CMK (cell line): ENCODE measurements at places on chromosomes 12 and 14.

GRCh38 chr14:99667821-99668220, 16.3 kb upstream of the CYP46A1 start:
- no peak for DNase-seq

- DNase-seq: no peak
Observed at GRCh38 chr12:32107359-32108267, 966 bp downstream of the BICD1 start.

GRCh38 chr14:92940543-92940942, 17.6 kb downstream of the CHGA start:
- no peak for DNase-seq

DNA sequence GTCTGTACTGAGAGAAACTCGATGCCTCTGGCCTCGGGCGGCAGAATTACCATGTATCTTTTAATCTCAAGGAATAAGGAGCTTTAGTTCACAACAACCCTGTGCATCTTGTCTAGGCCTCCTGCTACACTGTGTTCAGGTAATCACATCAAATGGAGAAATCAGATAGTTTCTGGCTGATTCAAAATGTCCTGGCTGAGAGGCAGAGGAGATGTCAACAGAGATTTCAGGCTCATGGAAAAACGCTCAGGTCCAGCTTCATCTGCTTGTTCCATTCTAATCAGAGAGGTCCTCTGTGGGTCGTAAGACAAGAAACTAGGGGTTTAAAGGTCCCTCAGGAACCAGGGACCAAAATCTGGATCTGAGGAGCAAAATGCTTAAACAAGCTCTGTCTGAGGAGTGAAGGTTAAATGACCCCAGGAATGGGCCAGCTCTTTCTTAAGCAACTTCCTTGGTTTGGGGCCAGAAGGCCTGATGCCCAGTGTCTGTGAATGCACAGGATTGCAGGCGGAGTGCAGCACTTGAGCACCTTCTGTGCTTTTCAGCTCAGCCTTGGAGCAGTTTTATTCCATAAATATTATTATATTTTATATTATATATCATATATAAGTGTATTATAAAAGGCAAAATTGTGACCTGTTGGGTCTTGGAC, 170.2 kb upstream of the PRICKLE1 start:
- no peak for DNase-seq

- no peak for DNase-seq
Observed at GRCh38 chr12:11753150-11753499, 103.7 kb downstream of the ETV6 start.

- no peak for DNase-seq
Observed at GRCh38 chr12:23426328-23426727, 523.1 kb downstream of the SOX5 start.

- DNase-seq: no peak
Observed at GRCh38 chr14:55609681-55610080, 29.7 kb downstream of the KTN1 start.

DNA sequence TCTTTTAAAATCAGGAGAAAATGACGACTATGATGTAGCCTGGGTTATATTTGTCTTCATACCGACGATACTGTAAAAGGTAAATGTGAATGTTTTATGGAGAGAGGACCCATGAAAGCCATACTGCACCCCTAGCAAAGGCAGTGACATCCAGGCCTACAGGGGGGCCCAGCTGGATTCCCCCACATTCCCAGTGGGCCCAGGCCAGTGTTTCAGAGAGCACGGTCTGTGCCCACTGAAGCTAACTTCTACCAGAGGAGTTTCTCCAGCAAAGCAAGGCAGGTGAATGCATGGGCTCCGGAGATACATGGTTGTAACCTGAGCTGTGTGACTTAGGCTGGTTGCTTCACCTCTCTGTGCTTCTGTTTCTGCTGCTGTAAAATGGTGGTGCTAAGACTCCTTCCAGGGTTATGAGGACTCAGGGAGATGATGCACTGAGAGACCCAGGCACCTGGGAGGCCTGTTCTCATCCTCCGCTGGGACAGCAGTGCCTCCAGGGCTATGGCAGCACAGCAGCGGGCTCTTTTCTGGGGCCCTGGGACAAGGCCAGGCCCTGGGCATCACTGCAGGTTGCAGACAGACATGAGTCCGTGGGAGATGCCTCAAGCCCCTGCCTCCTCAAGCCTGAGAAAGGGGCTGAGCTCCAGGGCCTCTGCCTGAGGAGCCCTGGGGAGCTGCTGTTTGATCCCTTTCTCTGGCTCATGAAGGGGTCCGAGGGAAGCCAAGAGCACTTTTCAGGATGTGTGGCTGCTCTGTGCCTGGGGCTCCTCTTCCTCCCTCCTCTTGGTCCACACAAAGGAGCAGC, 73.7 kb downstream of the SERPINA3 start:
- DNase-seq: no peak

- no peak for DNase-seq
Observed at GRCh38 chr12:1758887-1759286, 61.5 kb upstream of the LRTM2 start.

- no peak for DNase-seq
Observed at GRCh38 chr12:9813821-9814798, 13.2 kb upstream of the KLRF1 start.

DNA sequence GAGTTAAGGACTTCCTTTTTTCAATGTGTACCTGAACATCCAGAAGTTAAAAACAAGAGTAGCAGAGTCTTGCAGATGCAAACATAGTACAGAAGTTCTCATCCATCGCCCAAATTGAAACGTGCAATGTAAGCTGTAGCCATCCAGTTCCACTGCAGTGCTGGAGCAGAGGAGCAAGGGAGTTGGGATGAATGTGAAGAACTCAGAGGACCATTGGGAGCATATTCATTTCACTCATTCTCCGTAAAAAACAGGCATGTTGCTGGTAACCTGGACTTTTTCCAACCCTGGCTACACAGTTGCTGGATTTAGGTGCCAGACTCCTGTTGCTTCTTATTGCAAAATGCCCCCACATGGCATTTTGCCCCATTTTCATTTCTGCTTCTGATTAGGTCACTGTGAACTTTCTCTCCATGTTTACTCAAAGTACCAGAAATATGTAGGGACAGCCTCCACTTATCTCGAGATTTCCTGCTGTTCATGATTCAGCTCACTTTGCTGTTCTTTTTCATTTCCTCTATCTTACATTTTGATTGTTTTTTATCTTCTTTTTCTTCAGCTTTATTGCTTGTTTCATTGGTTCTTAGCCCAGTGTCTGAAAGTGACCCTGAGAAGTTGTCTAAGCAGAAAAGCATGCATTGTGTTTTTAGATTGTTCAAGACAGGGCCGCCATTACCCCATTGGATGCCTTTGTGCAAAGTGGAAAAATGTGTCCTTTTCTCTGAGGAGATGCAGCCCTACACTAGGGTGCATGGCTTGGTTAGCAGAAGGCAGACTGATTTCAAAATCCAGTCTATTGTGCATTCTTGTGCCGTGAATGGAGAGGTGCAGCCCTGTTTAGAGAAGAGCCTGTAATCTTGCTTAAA, 109.0 kb upstream of the AMIGO2 start:
- DNase-seq: no peak

DNA sequence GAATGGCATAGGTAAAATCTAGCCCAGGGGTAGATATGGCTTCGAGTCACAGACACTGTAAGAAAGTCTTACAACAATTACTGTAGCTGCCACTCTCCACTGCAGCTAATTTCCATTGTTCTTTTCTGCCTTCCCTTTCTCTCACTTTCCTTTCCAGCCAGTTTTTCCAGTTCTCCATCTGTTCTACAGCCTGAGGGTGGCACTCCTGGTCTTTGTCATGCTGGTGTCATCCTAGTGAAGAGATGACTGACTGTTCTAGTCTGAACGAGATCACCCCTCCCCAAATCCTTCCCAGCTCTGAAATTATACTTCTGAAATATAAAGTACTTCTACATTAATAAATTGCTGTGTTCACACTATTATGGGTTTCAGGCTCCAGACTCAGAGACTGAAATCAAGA, 74.2 kb upstream of the CSRP2 start:
- no peak for DNase-seq

- DNase-seq: no peak
Observed at GRCh38 chr14:24224618-24225071, 7.5 kb downstream of the NEDD8 start.

DNA sequence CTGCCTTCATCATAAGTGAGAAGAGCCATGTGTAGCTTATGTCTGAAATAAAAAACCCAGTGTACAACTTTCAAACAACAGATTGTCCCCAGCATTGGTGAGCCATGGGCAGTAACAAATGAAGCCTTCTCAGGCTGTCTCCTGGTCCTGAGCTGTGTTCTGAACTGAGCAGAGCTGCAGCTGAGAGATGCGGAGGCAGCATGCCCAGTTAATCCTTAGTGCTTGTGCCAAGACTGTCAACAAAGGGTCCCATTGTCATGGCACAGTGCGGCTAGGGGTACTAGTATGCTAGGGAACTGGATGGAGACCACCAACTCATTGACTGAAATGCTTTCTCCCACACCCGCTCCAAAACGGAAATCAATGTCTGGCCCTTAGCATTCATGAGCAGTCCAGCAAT, 154.3 kb downstream of the RMST start:
- DNase-seq: no peak

DNA sequence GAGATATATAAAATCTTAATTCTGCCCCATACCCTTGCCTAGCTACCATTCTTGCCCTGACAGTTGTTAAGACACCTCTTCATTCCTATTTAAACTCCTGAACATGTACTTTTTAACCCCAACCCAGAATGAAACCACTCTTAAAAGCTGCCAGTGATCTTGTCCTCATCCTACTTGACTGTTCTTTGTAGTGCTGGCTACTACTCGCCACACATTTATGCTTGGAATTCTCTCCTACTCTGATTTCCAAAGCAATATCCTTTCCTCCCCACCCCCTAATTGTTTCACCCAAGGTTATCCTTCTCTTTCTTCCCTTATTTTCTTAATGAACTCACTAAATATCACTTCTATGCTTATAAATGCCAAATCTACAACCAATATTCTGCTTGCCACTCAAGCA, 4.1 kb downstream of the NFYB start:
- no peak for DNase-seq

GRCh38 chr14:55752580-55753390, 172.8 kb downstream of the KTN1 start:
- DNase-seq: no peak

DNA sequence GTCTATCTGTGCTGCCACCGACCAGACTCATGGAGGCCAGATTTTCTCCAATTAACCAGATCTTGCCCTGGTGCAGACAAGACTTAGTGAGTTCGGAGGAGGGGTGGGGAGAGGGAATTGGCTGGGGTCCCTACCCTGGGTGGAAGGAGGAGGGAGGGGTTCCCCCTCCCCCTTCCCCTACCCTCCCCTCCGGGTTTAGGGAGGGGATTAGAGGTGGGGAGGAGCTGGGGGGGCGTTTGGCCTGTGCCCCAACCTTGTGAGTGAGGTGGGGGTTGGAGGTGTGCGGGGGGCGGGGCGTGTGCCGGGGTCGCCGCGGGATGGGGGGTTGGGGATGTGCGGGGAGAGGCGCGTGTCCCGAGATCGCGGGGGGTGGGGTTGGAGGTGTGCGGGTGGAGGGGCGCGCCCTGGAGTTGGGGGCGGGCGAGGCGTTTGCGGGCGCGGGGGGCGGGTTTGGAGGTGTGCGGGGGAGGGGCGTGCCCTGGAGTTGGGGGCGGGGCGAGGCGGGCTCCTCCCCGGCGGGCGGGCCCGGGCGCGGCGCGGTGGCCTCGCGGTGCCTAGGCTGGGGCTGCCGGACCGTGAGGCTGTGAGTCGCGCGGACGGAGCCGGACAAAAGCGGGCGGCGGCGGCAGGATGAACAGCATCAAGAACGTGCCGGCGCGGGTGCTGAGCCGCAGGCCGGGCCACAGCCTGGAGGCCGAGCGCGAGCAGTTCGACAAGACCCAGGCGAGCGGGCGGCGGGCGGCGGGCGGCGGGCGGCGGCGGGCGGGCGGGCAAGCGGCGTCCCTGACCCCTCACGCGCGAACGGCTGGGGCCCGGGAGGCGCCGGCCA, at the start of gene HIP1R:
HIP1R (plus strand) TSS at position 537 of the 829 bp plus-strand sequence; CDS start at position 631, 94 bp downstream.
- no peak for DNase-seq

GRCh38 chr14:35122696-35123387, 490 bp downstream of the PRORP start:
- DNase-seq: no peak

DNA sequence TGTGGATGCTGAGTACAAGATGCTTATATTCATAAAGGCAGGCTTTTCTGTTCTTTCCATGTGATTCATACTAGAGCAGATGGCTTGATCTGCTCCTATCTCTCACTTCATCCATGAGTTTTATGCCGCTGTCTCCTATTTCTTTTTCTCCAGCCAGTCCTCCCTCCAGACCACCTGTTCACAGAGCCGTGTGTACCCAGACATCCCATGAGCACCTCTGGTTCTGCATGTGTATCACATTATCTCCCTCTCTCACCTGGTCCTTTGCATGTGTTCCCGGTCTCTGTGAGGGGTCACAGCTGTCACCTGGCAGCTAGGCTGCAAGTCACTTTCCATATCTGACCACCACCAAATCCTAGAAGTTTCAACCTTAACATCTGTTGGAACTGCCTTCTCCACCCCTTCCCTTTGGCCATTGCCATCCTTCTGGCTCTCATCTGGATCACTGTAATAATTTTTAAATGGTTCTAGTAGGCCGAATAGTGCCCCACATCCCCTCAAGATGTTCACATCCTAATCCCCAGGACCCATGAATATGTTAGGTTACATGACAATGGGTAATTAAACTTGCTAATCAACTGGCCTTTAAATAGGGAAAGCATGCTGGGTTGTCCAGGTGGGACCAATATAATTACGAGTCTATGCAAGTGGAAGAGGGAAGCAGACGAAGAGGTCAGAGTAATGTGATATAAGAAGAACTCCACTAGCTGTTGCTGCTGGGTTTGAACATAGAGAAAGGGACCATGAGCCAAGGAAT, 168.1 kb downstream of the SNAPC1 start:
- no peak for DNase-seq

DNA sequence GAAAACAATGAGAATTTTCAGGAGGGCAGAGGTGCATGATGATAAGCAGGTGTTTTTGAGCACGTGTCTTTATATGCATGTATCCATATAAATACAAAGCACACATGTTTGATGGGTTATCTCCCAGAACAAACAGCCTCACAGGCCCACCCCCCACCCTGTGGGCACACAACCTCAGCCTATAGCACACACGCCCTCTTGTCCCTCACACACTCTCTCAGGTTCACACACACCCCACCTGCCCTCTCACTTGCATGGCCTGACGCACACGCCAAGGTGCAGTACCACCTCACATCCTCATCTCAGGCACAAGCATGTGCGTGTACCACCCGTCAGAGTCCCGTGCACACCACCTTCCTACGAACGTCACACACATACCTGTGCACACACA, 8.6 kb upstream of the KRT8 start:
- no peak for DNase-seq

DNA sequence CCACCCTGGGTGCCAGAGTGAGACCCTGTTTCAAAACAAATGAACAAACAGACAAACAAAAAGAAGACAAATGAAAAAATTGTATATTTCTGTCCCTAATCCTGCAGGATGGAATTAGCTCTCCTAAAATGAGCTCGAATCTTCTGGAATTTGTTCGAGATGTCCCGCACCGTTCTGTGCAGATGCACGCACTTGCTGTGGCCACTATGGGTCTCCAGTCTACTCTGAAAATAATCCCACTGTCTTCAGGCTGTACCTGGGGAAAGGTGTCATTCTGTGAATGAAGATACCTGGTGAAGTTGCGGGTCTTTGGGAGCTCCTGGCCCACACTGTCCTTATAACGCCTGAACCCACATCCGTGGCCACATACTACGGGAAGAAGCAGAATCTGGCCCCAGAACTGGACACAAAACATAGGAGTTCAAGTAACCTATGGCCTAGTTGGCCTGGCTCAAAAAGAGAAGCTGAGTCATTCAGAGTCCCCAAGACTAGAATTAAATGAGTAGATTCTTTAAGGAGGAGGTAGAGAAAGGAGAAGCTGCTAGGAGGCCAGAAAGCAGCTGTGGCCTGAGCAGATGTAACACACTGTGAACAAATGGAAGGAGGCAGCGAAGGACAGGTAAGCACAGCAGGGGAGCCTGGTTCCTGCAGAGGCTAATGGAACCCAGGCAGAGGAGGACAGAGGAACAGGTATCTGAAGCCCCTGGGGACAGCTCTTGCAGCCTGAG, 108.6 kb downstream of the FOXN3 start:
- DNase-seq: no peak
